ENCODE measurements at places on chromosomes 6 and 20. TPM values are rescaled to one million over a fixed set of nuclear protein-coding genes. Genes with fewer than 3 reads are reported as not detected.

The LZTS3 gene
- 6.6 TPM for total RNA-seq

The CALHM6 gene
- total RNA-seq, result 0.94 TPM

DNA sequence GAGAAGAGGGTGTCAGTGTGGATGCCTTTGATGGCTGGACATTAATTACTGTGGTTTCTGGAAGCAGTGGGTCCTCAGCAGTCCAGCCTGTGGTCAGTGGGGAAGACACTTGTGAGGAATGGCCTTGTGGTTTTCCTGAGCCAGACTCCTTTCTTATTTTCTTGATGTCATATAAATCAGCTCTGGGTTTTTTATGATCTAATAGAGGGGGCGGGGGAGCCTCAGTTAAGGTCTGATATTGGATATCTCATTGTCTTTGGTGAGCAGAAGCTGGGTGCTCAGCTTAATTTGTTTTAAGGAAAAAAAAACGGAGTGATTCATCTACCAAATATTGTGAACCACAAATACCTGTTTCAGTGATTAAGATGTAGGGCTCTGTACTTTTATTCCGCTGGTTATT lies 62.1 kb downstream of the OTOR start:
- DNase-seq, result no peak

DNA sequence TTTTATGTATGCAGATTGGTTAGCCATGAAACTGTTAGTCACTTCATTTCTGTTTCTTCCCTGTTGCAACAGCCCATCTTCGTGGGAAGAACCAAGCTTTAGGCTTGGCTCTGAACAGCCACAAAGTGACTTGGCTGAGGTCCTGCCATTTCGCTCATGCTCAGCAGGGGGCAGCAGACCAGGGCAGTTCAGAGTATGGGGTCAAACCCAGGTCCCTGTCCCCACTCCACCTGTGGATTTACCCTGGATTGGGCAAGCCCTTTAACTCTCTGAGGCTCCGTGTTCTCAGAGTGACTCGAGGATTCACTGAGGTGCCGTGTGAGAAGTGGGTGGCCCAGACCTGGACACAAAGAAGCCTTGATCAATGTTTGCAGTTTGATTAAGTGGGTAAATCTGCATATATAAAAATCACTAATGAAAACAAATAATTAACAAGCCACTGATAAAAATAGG lies 19.8 kb upstream of the MAP1LC3A start:
- no peak for DNase-seq

GRCh38 chr6:13741365-13741764 lies 29.7 kb upstream of the RANBP9 start:
- DNase-seq, result no peak

Measured in osteocyte (in vitro differentiated cells).